ENCODE measurements at places on chromosomes 5 and 9.

- DNase-seq, result no peak
Observed at GRCh38 chr5:149387081-149387631, 8.1 kb upstream of the IL17B start.

DNA sequence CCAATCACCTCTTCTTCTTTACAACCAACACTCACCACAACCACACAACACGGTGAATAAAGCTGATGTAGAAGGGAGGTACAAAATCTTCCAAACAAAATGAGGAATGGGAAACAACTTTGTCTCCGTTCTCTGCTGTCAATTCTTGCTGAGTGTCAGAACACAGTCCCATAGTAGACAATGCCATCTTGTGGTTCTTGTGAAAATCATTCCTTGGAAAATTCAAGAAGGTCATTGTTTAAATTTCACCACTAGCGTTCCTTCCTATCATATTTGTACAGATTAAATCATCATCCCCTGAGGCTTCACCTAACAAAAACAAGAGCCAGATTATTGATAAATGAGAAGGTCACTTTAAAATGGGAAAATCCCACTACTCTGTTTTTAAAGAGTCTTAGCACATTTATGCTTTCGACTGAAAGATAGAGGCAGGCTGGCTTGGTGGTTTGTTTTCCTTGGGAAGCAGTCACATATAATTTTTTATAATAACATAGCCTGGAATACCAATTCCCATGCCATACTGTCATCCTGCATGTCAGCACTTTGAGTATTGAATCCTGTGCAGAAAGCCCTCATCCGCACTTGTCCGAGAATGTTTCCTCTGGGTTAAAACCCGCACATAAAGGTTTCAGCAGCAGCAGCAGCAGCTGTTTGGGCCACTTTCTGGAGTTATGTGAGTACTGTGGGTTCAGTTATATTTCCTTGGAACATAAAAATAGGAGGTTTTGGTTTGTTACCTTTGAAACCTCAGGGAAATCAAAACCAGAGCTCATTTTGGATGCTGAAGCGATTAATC lies 395.0 kb upstream of the SMARCA2 start:
- no peak for DNase-seq

DNA sequence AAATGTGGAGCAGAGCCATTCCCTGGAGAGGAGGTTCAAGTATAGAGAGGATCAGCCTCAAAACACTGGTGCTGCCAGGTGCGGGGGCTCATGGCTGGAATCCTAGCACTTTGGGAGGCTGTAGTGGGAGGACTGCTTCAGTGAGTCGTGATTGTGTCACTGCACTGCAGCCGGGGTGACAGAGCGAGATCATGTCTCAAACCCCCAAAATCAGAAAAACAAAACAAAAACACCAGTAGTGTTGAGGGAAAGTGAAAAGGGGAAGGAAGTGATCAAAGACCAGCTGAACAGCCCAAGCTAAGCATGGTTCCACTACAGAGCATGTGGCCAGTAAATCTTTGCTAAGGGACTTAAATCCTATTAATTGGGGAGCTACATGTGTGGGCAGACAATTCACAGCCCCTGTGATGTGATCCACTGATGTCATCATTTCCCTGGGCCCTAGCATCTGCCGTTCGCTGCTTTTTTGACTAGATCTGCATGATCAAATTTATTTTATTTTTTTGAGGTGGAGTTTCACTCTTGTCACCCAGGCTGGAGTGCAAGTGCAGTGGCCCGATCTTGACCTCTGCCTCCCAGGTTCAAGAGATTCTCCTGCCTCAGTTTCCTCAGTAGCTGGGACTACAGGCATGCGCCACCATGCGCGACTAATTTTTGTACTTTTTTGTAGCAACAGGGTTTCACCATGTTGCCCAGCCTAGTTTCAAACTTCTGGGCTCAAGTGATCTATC lies 2.7 kb upstream of the PCBD2 start:
- no peak for DNase-seq

DNA sequence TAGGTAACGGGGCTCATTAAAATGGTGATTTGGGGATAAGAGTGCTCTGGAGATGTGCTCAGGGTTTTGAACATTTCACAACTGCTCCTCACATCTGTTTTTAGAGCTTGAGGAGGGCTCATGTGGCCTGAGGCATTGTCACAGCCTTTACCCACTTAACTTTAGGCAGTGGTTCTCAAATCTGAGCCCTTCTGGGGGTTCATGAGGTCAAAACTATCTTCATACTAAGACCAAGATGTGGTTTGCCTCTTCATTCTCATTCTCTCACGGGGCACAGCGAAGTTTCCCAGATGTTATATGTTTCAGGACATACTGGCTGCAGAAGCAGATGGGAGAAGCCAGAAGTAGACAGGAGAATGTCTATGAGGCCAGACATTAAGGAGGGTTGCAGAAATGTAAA lies 38.4 kb downstream of the STXBP1 start:
- no peak for DNase-seq

DNA sequence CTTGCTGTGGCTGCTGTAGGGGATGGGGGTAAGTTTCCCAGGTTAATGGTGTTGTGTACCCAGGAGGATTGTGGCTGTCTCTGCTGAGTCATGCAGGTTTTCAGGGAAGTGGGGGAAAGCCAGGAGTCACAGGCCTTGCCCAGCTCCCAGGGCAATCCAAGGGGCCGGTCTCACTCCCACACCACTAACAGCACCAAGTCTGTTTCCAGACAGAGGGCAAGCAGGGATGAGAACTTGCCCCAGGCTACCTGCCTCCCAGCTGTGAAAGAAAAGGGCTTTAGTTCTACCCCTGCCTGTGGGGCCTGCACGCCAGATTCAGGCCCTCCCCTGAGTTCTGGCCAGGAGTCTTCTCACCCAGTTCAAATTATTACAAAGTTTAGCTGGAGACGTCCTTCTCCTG lies 579.8 kb upstream of the ST8SIA4 start:
- no peak for DNase-seq

- DNase-seq, result no peak
Observed at GRCh38 chr5:27266184-27266583, 227.8 kb upstream of the CDH9 start.

DNA sequence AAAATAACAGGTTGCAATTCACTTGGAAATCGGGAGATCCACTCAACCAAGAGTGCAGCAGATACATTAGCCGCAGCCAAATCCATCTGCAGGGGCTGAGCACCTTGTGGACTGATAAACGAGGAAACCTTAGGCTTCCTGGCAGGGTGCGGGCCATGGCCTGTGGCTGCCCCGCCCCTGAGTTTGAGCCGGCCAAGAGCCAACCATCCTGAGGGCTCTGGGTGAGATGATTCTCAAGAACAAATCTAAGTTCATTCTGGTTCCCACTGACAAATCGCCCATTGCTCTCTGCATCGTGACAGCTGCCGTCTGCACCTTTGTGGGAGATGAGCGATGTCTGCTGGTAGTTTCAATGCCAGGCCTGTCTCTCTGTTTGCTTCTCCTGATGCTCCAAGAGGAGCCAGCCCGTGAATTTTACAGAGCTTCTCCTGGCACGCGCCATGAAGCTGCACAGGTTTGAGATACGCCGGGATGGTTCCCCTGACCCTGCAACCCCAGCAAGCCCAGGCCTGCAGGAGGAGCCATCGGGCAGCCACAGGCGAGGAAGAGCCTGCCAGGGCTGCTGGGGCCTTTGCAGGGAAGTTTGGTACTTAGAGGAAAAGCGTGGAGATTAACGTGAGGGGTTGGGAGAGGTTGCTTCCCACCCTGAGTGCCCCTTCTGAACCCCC lies 154.0 kb downstream of the OLFM1 start:
- DNase-seq, result no peak

- DNase-seq, result no peak
Observed at GRCh38 chr5:80620211-80620610, 34.2 kb upstream of the MSH3 start.

GRCh38 chr9:103399535-103399934 lies 404.4 kb downstream of the CYLC2 start:
- no peak for DNase-seq

- no peak for DNase-seq
Observed at GRCh38 chr5:19630876-19631275, 357.1 kb downstream of the CDH18 start.

DNA sequence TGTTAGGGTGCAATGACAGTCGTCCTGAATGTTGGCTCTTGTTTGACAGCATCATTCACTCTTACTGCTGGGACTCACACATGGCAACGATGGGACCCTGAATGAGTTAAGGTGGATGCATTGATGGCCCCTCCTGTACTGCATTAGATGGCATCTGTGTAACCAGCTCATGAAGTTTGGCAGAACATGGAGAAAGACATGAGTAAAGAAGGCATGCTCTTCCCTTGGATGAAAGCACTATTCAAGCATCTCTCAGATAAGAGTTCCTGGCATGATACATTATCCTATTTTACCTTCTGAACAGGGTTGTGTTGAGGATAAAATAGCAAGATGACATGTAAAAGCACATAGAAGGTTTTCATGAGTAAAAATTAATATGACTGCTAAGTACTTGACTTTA lies 142.2 kb upstream of the GAS1 start:
- DNase-seq, result no peak

DNA sequence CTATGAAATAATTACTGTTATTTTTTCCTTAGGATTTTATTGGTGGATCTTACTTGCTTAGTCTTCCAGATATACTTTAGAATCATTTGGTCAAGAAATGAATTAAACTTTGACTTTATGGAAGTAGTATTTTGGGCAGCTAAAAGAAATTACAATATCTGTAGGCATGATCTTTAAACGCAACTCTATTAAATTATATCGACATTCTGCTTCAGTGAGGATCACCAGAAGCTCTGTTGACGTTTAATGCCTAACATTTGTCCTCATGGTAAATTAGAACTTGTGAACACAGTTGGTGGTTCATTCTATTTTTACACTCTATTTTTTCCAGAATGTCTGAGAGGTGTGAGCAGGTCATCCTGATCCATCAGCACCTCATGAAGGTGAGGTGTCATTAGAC lies 211.6 kb downstream of the TMEM167A start:
- no peak for DNase-seq

GRCh38 chr5:80607343-80607742 lies 37.3 kb upstream of the ANKRD34B start:
- no peak for DNase-seq

GRCh38 chr9:92047500-92047899 lies 67.7 kb downstream of the SPTLC1 start:
- no peak for DNase-seq

DNA sequence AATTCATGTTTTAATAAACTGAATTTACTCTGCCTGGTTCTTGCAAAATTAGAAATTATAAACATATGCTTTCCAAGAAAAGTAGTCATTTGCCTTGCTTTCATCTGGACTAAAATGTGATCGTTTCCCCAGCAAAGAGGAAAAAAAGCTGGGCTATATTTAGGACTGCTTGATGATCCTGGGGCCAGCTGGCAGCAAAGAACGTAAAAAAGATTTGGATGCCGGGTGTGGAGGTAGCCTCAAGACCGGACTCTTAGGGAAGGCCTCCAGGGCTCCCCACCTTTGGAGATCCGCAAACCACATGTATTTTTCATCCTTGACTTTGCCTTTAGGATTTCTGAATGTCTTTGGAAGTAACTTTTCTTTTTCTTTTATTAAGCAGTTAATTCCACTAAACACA lies 156.1 kb upstream of the SEMA6A start:
- DNase-seq, result no peak

DNA sequence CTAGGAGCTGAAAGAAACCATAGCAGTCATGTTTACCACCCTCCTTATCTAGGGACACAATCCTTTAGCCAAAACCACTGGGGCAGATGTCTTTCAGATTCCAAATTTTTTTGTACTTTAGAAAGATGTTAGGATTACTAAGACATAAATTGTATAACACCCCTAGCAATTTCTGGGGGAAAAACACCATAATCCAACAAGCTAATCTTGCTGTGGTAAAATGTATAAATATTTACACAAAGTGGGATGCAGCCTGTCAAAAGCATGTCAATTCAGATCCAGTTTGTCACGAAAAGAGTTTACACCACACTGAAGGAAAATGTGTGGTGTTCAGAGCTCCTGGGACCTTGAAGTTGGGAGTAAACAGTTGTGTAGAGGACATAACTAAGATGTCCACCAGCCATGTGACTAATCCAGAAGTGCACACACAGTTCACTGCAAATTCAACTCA lies 274.3 kb downstream of the ADAMTSL1 start:
- no peak for DNase-seq

DNA sequence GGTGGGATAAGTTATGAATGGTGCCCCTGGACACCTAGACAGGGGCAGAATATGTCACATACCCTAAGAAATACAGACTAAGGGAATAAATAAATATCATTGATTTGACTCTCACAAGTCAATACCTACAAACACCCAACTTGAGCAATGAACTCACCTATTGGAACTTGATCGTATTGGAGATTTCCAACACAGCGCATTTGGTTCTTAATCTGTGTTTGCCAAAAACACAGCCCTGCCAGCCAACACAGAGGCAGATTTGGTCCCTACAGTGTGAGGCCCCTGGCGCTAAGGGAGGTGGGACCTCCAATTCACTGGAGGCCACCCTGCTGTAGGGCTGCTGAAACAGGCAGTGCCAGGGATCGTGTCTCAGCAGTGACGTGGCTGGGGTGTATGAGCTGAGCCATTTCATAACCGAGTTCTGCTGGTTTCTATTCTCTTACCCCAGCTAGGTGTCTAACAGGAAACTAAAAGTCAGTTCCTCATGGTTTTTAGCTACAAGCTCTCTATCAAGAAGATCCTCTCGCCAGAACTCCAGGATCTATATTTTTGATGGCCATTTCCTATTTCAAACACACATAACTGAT lies 84.5 kb downstream of the SLC1A1 start:
- DNase-seq, result no peak

GRCh38 chr9:6764523-6764922 lies 6.8 kb downstream of the KDM4C start:
- no peak for DNase-seq

GRCh38 chr9:88587182-88587581 lies 52.2 kb downstream of the NXNL2 start:
- DNase-seq, result no peak

- no peak for DNase-seq
Observed at GRCh38 chr9:72675586-72675985, 154.2 kb downstream of the TMC1 start.

DNA sequence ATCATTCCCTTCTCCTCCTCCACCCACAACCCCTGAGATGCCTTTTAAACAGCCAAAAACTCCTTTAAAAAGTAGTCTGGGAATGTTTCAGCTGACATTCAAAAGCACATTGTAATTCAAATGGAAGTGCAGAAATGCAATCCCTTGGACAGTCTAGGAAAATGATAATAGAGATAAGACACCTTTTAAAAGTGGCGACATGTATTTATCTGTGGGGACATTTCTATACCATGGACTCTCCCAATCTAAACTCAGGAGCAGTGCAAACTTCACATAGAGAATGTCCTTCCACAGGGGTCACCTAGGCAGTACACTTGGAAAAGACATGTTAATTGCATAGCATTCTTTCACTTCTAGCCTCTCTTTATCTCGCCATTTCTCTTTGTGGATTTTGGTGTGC lies 33.0 kb downstream of the TRIM32 start:
- DNase-seq, result no peak

DNA sequence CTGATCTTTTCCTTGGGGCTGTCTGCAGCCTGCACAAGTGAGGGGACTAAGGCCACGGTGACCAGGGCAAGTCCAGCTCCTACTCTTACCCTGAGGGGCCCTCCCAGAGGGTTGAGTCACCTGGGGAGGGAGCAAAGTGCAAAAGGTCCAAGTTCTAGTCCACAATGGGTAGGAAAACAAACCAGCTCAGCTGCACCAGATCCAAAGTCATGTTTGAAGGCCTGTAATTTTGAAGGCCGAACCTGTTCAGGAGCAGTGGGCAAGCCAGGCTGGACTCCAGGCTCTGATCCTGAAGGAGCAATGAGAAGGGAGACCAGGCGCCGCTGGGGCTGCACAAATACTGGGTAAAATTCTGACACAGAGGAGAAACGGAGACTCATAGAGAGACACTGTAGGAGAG lies 15.8 kb upstream of the TCF7 start:
- no peak for DNase-seq

All from effector memory CD4-positive, alpha-beta T cell (primary cell).